Fibroblast of skin of scalp (primary cell): ENCODE measurements at places on chromosomes 5 and 9.

GRCh38 chr5:32805971-32806638 lies 95.0 kb downstream of the NPR3 start:
- DNase-seq = peak; percentile 94

GRCh38 chr5:22577711-22578110 lies 275.4 kb downstream of the CDH12 start:
- DNase-seq = no peak

GRCh38 chr9:109016132-109016531 lies 2.8 kb upstream of the CTNNAL1 start:
- DNase-seq = no peak

GRCh38 chr5:131303537-131303936 lies 39.7 kb downstream of the CDC42SE2 start:
- peak; percentile 86 for DNase-seq

DNA sequence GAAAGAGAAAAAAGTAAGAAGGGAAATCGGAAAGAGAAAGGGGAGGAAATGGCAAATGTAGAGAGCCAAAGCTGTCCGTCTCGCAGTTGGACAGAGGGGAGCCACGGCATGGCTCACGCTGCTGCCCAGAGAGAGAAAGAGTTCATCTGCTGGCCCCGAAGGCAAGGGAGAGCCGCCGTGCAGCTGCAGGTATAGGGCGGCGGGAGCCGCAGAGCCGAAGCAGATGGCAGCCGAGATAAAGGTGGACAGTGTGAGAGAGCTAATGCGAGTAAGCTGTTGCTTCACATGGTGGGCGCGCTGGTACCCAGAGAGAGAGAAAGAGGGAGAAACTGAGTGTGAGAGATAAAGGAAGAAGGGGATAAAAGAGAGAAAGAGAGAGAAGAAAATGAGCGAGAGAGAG lies 188.4 kb upstream of the PPP1R26 start:
- DNase-seq = no peak

- DNase-seq = no peak
Measured at GRCh38 chr5:98813755-98814154, 40.3 kb downstream of the RGMB start.

DNA sequence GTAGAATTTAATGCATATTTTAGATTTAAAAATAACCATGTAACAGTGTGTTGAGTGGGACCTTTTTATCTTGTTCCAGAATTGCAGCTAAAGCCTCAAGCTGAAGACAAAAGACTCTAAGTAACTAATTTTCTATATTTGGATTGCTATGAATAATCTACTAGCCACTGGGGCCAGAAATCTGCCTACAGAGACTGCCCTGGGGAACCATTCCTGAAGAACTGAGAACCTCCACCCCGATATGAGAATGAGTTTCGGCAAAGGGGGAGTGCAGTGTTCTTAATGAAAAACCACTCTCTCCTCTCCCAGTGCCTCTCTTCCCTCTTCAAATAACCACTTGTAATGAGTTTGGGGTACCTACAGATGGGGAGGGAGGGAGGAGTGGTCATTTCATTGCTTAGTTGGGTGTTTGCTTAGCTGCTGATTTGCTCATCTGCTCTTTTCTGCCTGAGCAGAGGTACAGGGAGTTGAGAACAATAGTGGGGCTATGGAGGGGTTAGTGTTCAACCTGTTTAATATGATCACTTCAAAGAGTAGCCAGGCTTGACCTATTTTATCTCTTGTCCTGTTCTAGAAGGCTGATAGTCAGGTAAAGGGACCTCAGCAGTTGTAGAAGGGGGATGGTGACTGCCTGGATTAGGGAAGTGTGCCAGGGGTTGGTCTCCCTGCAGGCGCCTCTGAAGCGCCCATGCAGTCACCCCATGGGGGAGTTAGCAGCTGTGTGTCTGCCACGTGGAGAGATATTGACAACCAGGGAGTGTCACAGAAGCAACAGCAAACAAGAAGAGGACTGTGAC lies 47.7 kb downstream of the ATG10 start:
- no peak for DNase-seq

DNA sequence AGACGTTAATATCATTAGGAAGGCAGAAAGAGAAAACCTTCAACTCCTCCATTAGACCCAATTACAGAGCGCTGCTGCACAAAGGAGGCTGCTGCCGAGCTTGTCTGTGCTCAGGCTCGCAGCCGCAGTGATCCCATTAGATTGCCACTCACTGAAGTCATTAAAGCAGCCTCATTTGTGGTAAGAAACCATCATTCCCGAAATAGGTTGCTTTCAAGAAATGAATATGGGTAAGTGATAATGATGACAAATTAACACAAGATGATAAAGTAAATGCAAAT lies 137.2 kb downstream of the CAVIN4 start:
- no peak for DNase-seq

DNA sequence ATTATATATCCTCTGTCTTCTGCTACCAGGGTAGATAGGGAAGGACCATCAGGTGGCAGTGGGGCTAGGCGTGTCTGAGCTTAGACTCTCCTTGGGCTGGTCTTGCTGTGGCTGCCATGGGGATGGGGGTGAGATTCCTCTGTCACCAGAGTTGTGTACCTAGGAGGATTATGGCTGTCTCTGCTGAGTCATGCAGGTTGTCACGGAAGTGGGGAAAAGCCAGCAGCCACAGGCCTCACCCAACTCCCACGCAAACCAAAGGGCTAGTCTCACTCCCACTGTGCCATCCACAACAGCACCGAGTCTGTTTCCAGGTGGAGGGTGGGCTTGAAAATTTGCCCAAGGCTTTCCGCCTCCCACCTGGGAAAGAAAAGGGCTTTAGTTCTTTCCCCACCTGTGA lies 476.1 kb downstream of the CYLC2 start:
- DNase-seq = no peak

DNA sequence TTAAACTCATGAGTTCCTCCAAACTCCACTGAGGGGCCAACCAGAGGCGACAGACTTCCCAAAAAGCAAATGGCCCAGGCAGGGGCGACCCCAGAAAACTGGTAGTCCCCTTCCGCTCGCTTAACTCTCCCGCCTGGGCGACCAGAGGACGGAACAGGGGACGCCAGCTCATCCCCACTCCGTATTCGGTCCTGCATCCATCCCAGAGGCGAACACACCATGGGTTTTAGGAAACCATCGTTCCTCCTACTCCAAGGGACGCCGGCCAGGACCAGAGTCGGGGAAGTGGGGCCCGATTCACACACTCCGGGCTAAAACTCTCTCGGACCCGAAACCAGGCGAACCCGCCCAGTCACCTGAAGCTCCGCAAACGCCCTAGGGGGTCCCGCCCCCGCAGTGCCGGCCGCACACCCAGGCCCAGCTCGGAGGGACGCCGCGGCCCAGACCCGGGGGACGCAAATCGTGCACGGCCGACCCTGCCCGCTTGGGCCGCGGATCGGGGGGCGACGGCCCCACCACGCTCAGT lies 478 bp downstream of the TEX10 start:
- DNase-seq = peak; percentile 20

GRCh38 chr5:168234133-168234532 lies 57.3 kb upstream of the WWC1 start:
- DNase-seq = no peak

GRCh38 chr9:114227288-114228015 lies 72.1 kb downstream of the COL27A1 start:
- no peak for DNase-seq

DNA sequence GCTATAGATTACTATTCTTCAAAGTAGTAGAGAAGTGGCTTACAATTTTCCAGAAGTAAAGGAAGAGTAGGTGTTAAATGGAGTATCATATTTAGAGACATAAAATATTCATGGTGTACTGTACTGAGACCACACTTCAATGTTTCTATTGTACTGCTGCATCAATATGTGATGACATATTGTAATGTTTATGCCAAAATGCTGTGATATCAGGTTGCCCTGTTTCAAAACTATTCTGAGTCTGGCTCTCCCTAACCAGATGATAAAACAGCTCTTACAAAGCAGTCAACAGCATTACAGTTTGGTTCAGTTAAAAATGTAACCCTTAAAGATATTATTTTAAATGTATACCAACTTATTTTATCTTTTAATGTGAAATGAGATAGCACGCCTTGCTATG lies 30.8 kb upstream of the ACOT12 start:
- DNase-seq = no peak

DNA sequence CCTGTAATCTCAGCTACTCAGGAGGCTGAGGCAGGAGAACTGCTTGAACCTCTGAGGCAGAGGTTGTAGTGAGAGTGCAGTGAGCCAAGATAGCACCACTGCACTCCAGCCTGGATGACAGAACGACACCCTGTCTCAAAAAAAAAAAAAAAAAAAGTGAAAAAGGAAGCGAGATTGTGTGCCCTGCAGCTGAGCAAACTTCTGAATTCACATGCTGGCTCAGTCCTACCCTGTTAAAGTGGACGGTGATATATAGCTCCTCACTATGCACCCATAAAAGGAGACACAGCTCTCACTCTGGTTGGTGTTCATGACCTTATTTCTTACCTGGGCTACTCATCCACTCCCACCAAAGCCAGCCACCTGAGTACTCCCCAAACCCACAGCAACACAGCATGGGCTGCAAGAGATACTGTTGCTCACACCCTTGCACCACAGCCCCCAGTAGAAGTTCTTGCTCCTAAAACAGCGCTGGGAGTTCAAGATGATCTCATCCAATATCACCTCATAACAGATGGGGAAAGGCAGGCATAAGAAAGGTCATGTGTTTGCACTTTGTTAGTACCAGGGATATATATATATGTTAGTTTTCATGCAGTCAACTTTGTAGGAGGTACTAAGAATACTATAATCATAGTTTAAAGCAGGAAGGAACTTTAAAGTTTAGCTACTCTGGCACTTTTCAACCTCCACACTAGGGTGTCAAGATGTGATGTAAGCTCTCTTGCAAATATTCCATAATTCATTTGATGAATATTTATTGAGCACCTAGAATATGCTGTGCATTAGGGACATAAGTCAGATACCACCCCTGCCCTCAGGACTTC lies 4.0 kb downstream of the TTLL11 start:
- no peak for DNase-seq

- DNase-seq = no peak
Measured at GRCh38 chr9:76150013-76150412, 244.2 kb downstream of the RFK start.

DNA sequence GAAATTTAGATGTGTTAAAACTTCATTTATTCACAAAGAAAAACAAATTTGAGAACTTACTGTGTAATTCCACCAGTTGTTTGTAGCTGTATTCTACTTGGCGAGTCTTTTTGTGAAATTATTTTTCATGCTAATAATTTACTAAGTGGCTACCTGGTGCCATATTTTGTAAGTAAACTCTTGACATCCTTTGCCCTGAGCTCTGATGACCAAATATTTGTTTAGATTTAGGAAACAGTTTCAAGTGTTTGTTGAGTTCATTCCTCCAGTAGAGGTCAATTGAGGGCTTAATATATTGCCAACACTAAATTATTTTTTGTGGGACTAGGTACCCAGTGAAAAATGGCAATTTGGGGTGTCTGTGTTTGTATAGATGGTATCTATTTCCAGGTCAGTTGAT lies 3.7 kb downstream of the CNTLN start:
- no peak for DNase-seq

- DNase-seq = peak; percentile 84
Measured at GRCh38 chr9:131237931-131238401, 38.3 kb downstream of the FAM78A start.

DNA sequence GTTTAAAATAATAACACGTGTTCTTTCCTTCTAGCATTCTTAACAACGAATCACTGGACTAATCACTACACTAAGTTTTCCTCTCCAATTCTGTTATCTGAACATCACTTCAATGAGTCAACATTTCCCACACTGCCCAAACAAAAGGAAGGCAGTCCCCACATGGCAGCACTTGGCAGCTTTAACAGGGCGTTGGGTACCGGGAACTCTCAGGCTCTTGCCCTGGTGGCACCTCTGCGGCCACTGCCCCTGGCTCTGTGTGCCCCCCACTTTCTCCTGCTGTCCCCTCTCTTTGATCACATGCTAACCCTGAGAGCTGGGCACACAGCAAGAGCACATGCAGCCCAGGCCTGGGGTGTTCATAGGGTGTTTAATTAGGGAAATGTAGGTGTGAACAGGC lies 15.7 kb downstream of the SLC6A3 start:
- DNase-seq = no peak

- DNase-seq = no peak
Measured at GRCh38 chr5:90169078-90169477, 240.5 kb downstream of the CETN3 start.

DNA sequence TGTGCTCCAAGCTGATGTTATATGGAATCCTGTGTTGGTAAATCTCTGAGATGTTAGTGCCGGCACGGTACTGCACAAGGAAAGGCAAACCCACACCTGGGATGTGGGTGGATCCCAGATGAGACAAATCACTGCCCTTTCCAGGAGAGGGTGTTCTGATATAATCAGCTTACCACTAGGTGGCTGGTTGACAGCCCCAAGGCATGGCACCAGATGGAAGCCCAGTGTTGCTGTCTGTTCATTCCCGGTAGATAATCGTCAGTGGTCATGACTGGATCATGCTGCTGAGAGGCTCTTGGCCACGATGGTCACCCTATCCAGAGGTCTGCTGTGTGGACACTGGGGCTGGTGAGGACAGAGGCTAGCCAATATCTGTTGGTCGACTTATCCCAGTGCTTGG lies 184.0 kb downstream of the CACNA1B start:
- no peak for DNase-seq

- DNase-seq = no peak
Measured at GRCh38 chr9:94806307-94806893, 79.9 kb downstream of the AOPEP start.

- no peak for DNase-seq
Measured at GRCh38 chr5:169195601-169196000, 105.3 kb downstream of the SLIT3 start.

DNA sequence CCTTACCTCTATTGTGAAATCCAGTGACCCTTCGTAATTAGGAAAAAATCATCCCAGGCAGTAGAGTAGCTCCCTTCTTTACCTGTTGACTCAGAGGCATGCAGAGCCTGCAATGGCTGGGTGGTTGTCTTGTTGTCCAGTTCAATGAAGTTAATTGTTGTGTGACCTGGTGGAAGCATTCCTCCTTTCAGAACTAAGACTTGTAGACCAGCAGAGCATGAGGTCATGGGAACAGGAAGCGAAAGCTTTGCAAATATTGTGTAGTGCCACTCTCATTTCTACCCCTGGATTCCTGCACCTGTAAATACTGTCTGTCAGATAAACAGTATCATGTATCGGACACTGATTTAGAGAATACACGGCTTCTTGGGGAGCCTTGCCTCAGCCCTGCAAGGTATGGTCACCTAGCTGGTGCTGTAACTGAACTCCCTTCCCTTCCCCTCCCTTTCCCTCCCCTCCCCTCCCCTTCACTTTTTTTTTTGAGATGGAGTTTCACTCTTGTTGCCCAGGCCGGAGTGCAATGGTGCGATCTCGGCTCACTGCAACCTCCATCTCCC lies 5.7 kb upstream of the PRXL2C start:
- DNase-seq = no peak

DNA sequence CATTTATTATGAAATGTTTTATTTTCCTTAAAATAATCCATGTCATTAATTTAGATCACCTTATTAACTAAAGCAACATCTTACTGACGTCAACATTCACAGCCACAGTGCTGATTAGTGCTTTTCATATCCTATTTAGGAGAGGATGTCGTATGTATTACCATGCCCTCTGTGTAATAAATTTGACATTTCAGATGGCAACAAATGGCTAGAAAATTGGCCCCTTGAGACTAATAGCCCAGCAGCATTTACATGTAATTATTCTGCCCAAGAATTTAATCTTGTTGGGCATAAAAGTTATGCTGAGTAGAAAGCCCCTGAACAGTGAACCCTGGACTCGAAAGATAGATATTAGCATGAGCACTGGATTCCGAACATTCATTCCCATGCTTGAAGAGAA lies 391.2 kb downstream of the PRELID2 start:
- no peak for DNase-seq
